Midbrain (tissue), 1 donor: ENCODE measurements at places on chromosomes 13 and 19.

DNA sequence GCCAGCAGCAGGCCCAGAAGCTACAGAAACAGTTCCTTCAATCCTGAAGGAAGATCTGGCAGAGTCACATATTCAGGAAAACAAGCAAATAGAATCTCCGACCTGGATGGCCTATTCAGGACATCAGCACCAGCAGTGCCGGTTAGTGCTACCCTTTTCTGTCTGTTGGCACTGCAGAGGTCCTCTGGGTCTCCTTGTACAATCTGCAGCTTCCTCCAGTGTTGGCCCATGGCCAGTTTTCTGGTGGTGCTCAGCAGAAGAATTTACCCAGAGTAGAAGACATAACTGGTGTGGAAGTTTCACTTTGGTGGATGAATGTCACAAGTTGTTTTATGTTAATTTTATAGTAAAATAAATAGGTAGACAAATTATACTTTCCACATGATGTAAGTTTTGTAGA is 498.1 kb downstream of the COG6 start:
- no peak for DNase-seq

- DNase-seq: no peak
These were observed 187.7 kb downstream of the RAP2A start for GRCh38 chr13:97621631-97622030.

- DNase-seq: no peak
These were observed 2.3 kb upstream of the PRKACA start for GRCh38 chr19:14119644-14120496.

- no peak for DNase-seq
These were observed 7.2 kb downstream of the FAM216B start for GRCh38 chr13:42788601-42789000.

GRCh38 chr13:43389573-43389972 is 366.2 kb downstream of the DNAJC15 start:
- DNase-seq: no peak

GRCh38 chr13:112058941-112059340 is 8.0 kb upstream of the SOX1 start:
- no peak for DNase-seq

GRCh38 chr13:78168981-78169380 is 250.3 kb upstream of the EDNRB start:
- DNase-seq: no peak

DNA sequence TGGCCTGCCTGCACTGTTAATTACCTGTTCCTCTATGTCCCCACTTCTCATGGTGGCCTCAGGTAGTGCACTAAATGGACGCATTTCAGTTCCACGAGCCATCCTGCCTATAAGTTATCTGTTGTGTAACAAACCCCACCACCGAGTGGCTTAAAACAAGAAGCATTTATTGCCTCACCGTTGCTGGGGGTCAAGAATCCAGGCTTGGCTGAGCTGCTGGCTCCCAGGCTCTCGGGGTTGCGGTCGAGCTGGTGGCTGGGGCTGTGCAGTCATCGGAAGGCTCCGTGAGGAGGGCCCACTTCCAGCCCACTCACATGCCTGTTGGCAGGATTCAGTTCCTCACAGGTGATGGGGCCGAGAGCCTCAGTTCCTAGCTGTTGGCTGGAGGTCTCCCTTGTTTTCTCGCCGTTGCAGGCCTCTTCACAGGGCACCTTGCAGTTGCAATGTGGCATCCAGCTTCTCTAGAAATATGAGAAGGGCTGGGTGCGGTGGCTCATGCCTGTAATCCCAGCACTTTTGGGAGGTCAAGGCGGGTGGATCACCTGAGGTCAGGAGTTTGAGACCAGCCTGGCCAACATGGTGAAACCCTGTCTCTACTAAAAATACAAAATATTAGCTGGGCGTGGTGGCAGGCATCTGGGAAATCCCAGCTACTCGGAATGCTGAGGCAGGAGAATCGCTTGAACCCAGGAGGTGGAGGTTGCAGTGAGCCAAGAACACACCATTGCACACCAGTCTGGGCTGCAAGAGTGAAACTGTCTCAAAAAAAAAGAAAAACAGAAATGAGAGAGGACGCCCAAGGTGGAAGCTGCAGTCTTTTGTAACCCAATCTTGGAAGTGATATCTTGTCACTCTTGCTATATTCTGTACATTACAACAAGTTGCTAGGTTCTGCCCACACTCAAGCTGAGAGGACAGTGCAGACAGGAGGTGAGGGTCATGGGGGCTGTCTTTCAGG is 6.5 kb upstream of the PTOV1 start:
- DNase-seq: no peak

- DNase-seq: no peak
These were observed 905.4 kb upstream of the GPC6 start for GRCh38 chr13:92321174-92321573.
